NT2/D1 (cell line): ENCODE measurements at places on chromosomes 4 and X.

GRCh38 chr4:72525938-72526337, 43.1 kb downstream of the ADAMTS3 start:
- DNase-seq: no peak

DNA sequence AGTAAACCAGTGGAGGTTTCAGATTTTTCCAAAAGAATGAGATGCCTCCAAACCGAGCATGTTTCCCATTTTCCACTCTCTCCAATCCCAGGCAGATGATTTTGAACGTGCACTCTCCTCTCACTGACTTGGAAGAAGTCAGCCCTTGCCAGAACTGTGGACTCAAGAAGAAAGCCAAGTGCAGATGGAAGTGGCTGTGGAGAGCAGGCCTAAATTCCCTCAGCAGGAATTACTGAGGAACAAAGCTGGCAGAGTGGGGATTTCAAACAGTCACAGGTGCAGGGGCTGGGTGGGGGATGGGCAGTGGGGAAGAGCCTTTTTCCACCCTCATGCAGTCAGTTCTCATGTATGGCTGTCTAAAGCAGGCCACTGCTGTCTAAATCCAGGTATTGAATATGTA, 83.5 kb upstream of the PLAC1 start:
- no peak for DNase-seq

GRCh38 chr4:11196927-11197522, 231.7 kb downstream of the HS3ST1 start:
- no peak for DNase-seq

GRCh38 chr4:143482840-143483239, 30.7 kb upstream of the SMARCA5 start:
- DNase-seq: peak; percentile 3

DNA sequence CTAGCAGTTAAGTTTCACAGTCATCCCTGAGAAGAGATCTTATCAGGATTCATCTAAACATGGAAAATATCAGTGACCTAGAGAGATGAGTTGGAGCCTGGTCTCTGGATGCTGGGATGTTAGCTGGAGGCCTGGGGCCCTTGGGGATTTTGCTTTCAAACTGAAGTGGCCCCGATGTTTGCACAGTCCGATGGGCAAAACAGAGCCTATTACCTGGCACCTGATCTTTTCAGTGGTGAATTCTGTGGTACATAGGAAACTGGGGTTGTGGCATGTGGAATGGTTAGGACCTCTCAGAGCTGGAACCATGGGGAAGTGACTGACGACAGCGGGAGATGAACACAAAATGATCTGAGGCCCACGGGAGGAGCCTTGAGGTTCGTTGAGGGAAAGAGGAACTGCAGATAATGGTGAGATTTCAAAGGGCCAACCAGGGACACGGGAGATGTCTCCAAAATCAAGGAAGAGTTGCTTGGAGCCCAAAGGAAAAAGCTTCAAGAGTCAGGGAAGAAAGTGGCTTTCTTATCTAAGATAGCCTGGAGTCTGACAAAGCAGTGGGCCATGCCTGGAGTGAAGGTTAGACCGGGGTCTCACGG, 17.8 kb upstream of the TENM3 start:
- no peak for DNase-seq
